ENCODE measurements at places on chromosomes 12 and 14. TPM values are rescaled to one million over a fixed set of nuclear protein-coding genes. Genes with fewer than 3 reads are reported as not detected.

GRCh38 chr14:58072288-58073071, 79.5 kb downstream of the ARMH4 start:
- DNase-seq: no peak

DNA sequence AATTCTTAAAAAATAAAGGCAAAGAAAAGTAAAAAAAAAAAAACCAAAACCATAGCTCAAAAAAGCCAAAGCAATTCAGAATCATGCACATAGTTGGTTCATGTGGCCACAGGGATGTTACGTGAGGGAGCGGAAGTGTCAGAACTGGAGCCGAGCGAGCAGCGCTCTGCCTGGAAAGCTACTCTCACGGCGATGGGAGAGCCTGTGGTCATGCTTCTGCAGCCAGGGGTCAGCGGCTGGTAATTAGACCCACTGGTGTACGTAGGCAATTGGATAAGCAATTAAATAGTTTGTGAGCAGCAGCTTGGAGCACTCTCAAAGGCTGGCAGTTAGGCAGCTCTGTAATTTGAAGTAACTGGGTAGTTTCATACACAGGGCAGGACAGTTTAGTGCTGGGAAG, 58.1 kb downstream of the TRHDE start:
- no peak for DNase-seq

GRCh38 chr12:94609917-94610443, 40.4 kb downstream of the TMCC3 start:
- no peak for DNase-seq

- no peak for DNase-seq
These were observed 72.0 kb downstream of the FOS start for GRCh38 chr14:75350505-75351060.

DNA sequence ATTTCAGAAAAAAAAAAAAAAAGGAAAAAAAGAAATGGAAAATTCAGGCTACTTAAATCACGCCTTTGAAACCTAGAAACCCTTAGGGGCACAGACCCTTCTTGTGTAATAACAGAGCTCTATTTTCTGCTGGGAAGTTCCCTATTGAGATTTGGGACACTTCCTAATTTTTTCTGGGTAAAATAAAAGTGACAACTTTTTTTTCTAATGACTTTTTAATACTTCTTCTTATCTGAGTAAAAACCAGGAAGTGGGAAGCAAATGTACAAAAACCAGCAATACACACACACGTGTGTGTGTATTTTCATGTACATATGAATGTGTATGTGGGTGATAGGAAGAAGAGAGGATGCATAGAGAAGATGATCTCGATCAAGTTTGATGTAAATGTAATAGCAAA, 35.8 kb downstream of the ETV6 start:
- DNase-seq: no peak

GRCh38 chr14:75334549-75335051, 56.0 kb downstream of the FOS start:
- DNase-seq: no peak

DNA sequence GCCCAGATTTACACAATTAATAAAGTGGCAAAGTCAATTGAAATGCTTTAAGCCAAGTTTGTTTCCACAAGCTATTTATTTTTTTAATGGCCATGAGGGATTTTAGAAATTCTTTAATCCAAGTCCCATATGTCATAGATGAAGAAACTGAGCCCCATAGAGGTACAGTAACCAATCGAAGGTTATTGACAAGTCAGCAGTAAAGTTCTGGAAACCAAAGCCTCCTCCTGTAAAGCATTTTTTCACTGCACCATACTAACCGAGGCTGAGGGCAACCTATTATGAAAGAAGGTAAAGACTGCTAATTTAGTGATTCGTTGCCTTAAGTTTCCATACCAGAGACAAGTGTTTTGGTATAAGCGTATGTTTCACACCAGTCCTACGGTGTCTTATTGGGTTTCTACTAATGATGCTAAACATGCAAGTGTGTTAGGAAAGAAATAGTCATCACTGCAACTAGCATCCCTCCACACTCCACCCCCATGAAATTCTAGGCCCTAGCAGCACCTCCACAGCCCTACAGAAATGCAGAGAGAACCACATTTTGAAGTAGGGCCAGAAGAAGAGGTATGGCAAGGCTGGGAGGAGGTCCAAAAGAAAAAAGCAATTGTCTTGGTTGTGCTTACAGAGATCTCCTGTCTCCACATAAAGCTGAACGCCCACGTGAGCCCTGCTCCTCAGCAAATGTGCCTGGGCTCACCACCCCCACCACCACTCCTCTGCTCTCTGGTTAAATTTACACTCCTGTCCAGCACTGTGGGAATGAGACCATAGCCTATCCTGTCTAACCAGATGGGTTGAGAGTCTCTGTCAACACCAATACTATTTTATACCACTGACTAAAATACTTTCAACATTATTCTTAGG, 271.1 kb upstream of the G2E3 start:
- DNase-seq: no peak

DNA sequence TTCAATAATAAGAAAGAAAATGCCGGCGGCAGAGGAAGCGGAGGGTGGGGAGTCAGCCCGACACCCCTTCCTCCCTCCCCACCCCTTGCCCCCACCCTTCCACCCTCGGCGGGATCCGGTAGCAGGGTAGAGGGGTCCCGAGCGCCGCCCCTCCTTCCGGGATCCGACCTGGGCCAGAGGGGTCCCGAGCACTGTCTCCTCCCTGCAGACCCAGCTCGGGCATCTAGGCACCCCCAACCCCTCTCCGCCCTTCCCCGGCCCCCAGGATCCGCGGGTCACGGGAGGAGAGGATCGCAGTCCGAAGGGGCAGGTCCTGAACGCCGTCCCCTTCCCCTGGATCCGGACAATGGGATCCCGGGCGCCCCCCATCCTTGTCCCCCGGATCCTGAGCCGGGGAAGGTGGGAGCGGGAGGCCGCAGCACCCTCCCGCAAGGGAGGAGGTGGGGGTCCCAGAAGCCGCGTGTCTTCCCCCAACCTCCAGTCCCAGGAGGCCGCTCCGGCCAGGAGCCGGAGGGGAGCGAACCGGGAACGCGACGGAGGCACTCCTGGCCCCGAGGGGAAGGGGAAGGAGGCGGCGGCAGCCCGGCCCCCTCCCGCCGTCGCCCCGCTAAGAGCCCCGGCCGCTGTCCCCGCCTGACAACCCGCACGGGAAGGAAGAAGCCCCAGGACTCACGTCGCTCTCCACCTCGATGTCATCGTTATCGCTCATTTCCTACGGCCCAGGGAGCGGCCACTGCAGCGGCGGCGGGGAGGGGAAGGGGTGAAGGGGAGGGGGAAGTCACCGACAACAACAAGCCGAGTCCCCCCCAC, 481 bp downstream of the MAX start:
- DNase-seq: peak; percentile 51

Gene RNASE3
- not detected for polyA plus RNA-seq

- no peak for DNase-seq
These were observed 687 bp downstream of the ASIC1 start for GRCh38 chr12:50057896-50058670.

Gene LBHD2
- not detected for polyA plus RNA-seq

Gene TAS2R10
- polyA plus RNA-seq: not detected

Gene PRKCH
- polyA plus RNA-seq: 246 TPM

- no peak for DNase-seq
These were observed 21.0 kb downstream of the RPGRIP1 start for GRCh38 chr14:21300892-21301291.

Gene FAM186B
- polyA plus RNA-seq: not detected

DNA sequence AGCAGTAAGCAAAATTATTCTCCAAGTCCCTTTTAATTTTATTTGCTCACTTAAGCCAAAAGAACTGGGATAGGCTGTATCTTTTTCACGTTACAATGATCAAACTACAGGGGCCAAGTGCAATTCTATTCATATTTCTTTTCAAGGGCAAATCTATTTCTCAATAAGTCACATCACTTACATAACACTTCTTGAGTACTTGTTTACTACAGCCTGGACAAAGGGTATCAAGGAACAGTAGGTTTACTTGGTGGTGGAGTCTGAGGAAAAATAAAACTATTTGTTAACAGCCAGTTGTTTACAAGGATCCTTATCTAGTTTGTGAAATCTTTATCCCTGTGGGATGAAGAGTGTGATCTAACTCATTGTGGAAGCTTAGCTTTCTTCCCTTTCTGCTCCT, 72.1 kb downstream of the PDE3A start:
- no peak for DNase-seq

Gene CCDC177
- polyA plus RNA-seq: not detected

DNA sequence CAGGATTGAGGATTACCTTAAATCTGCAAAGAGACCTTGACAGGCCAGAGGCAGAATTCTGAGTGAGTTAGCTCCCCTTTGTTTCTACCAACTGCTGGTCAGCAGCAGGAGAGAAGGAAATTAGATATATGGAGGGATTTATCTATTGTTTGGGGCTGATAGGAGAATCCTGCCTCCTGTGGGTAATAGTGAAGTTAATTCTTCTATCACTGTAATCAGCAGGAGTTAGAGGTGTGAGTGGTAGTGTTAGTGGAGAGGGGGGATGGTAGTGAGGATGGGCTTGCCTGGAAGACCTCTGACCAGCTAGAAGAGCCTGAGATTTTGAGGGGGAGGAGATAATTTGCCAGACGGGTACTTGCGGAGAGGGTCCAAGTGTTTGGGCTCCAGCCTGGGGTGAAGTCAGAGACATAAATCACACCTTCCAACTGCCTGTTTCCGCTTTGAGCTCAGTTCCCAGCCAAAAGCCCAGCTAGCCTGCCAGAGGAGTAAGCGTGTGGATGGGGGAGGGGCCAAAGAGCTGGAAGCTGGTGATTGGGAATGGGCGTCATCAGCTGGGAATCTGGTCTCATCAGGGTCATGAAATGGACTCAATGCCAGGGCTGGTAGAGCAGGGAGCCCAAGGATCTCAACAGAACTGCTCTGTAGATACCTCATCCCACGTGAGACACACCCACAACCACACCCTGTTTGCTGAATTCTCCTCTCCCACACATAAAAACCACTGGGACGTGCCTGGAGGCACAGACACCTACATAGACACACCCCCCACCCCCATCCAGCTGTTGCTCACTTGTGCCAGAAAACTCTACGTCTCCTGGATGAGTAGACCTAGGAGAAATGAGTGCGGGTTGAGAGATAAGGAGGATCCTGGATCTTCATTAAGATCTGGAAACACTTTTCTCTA, 13.1 kb upstream of the ITGA5 start:
- DNase-seq: no peak

Gene GZMB
- polyA plus RNA-seq: 0.21 TPM

- DNase-seq: no peak
These were observed 163.4 kb upstream of the RTL1 start for GRCh38 chr14:101066826-101067510.

DNA sequence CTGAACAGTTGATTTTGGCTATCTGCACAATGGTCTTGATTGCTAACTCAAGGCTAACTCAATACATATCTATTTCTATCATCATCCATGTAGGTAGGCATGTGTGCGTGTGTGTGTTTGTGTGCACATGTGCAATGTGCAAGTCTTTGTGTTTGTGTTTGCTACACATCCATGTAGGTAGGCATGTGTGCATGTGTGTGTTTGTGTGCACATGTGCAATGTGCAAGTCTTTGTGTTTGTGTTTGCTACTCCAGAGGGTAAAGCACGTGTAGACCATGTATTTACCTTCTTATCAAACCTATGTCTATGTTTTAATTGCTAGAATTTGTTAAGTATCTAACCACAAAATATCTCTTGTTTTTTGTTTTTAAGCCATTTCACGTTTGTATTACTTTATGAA, 962.6 kb downstream of the LRFN5 start:
- no peak for DNase-seq

DNA sequence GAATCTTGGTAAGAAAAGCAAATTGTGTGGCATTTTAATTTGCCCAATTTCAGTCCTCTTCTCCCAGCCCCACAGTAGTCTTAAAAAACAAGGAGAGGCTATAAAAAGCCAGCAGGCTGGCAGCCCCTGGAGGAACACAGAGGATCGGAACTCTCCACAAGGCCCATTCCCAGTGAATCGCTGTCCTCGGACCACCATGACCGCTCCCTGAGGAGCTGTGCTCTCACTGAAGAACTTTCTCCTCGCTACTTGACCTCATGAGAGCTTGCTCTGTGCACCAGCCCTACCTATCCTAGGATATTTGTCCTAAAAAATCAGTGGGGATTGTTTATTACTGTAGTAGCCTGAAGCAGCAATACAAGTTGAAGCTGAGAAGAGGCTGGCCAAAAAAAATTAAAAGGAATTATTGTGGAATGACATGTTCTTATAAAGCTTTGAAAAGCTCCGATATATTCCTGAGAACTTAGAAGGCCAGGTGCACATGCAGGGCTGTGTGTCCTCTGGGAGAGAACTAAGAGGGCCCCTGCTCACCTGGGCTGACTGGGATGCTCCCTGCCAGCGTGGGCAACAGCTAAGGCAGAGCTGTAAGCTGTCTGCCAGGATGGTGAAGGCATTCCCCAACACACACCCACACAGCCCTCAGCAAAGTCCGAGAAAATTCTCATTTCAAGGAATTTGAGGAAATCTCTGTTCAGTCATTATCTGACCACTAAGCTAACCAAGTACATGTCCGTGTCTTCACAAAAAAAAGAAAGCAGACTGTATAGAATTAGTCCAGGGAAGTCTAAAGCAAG, 148.8 kb upstream of the SFSWAP start:
- no peak for DNase-seq

GRCh38 chr12:70543444-70543843, 93.8 kb downstream of the PTPRB start:
- no peak for DNase-seq

Gene GAS2L3
- polyA plus RNA-seq: not detected
